ENCODE measurements at places on chromosomes 16 and 17. TPM values are rescaled to one million over a fixed set of nuclear protein-coding genes. Genes with fewer than 3 reads are reported as not detected.

DNA sequence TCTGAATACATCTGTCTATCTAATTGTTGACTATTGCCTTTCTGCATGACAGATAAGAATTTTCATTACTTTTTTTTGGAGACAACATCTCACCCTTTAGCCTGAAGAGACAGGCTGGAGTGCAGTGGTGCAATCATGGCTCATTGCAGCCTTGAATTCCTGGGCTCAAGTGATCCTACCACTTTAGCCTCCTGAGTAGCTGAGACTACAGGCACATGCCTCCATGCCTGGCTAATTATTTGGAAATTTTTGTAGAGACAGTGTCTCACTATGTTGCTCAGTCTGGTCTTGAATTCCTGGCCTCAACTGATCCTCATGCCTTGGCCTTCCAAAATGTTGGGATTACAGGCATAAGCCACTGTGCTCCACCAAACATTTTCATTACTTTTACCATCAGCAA lies 99.8 kb upstream of the ELAC2 start:
- no peak overlapping the region for H3K4me3 ChIP-seq
- H3K27me3 ChIP-seq, result no peaks in the 10 kb centered on the region
- DNase-seq, result no peak
- H3K27ac ChIP-seq, result no peak overlapping the region
- H3K4me1 ChIP-seq, result no peaks in the 10 kb centered on the region

DNA sequence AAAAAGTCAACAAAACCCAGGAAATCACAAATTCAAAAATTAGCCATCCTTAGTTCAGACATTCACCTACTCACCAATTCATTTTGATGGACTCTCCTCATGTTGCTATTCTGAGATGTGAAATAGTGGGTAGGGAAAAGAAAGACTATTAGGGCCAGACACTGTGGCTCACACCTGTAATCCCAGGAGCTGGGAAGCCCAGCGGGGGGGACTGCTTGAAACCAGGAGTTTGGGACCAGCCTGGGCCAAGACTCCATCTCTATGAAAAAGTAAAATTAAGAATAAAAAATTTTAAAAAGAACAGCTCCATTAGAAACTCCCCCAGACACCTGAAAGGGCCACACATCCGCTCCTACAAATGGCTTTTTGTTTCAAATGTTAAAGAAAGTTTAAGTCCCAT lies 21.4 kb downstream of the UBE2O start:
- H3K36me3 ChIP-seq, result no peaks in the 10 kb centered on the region
- DNase-seq, result no peak
- no peaks in the 10 kb centered on the region for H3K27me3 ChIP-seq
- H3K4me1 ChIP-seq, result no peaks in the 10 kb centered on the region

DNA sequence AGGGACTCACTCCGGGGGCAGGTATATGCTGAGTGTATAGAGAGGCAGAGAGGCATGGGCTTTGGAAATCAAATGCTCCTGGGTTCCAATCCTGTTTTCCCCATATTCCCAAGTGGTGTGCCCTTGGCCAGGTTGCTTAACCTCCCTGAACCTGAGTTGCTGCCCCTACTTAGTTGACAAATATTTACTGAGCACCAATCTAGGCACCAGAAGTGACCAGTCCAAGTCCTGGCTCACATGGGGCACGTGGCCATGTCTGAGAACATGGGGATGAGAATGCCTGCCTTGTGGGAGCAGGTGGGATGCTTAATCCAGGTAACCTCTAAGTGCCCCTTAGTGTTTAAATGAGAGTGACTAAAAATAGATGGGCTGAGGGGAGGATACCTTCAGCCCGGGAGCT lies 4.2 kb downstream of the SOCS3 start:
- DNase-seq, result no peak
- no peaks in the 10 kb centered on the region for H3K27me3 ChIP-seq
- H3K36me3 ChIP-seq, result peaks cover 21% of the 10 kb centered on the region

GRCh38 chr17:7043182-7043496 lies 753 bp downstream of the SLC16A11 start:
- no peaks in the 10 kb centered on the region for H3K27me3 ChIP-seq
- H3K27ac ChIP-seq, result peak overlapping the region; percentile 35
- no peaks in the 10 kb centered on the region for H3K36me3 ChIP-seq

EXOC3L1 gene
- polyA plus RNA-seq, result 0.21 TPM

INO80E gene
- 6.7 TPM for polyA plus RNA-seq

DNA sequence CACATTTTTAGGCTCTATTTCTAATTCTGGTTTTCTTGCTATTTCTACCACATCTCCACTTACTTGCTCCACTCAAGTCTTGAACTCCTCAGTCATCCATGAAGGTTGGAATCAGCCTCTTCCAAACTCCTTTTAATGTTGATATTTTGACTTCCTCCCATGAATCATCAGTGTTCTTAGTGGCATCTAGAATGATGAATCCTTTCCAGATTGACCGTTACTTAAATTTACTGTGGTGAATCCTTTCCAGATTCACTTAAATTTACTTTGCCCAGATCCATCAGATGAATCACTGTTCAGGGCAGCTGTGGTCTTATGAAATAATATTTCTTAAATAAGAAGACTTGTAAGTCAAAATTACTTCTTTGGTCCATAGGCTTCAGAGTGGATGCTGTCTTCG lies 32.4 kb downstream of the CLTC start:
- no peak overlapping the region for H3K27ac ChIP-seq
- H3K4me3 ChIP-seq, result no peak overlapping the region
- H3K4me1 ChIP-seq, result peaks cover 16% of the 10 kb centered on the region
- H3K36me3 ChIP-seq, result peaks cover 61% of the 10 kb centered on the region
- H3K27me3 ChIP-seq, result no peaks in the 10 kb centered on the region
- DNase-seq, result no peak

DNA sequence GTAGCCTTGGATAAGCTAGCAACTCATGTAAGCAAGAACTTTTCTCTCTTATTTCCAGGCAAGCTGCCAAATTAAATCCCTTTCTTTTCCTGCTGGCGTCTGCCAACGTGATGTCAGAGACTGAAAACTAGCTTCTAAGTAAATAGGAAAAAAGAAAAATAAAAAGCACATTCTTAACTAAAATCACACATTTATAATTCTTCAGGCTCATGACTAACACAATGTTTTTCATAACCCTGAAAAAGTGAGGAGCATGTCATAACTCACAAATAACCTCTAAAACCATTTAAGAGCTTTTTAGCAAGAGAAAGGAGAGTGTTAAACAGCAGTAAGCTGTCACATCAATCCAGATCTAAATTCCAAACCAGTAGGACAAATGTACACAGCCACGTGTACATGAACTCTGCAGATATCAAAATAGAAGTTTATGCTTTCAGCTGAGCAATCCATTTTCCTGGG lies 110.0 kb downstream of the N4BP1 start:
- H3K27ac ChIP-seq, result no peak overlapping the region
- no peaks in the 10 kb centered on the region for H3K4me1 ChIP-seq
- DNase-seq, result no peak
- H3K36me3 ChIP-seq, result no peaks in the 10 kb centered on the region
- H3K4me3 ChIP-seq, result no peak overlapping the region

GRCh38 chr17:45221081-45222013 lies at the start of gene FMNL1:
FMNL1 (plus strand) TSS chr17:45221885; CDS start chr17:45222125, 240 bp downstream.
- H3K27ac ChIP-seq, result peak within 1 kb of the TSS; percentile 97
- H3K27me3 ChIP-seq, result no peaks in the 10 kb centered on the region
- DNase-seq, result peak; percentile 65
- peak within 1 kb of the TSS; percentile 76 for H3K4me3 ChIP-seq
- peaks cover 47% of the 10 kb centered on the region for H3K4me1 ChIP-seq

SNX20 gene
- 106 TPM for polyA plus RNA-seq

FOXJ1 gene
- polyA plus RNA-seq, result not detected

DNA sequence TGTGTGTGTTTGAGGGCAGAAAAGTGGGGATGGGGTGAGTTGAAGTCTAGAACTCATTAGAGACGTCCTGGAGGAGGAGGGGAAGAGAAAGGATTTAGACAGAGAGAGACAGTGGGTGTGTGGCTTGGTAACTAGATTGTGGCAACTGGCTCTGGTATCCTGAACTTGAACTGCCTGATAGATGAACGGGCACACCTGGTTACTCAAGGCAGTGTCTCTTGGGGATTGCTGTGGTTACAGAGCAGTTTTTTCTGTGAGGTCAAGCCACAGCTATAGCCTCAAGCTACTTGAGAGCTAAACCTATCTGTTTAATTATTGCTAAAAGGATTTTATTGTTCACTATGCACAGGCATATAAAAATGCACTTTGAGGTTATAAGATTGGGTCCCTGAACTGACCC lies 29.8 kb upstream of the MYH2 start:
- H3K4me1 ChIP-seq, result no peaks in the 10 kb centered on the region
- no peak for DNase-seq
- no peak overlapping the region for H3K4me3 ChIP-seq
- H3K36me3 ChIP-seq, result no peaks in the 10 kb centered on the region
- no peaks in the 10 kb centered on the region for H3K27me3 ChIP-seq
- H3K27ac ChIP-seq, result no peak overlapping the region

GRCh38 chr16:71669926-71670536 lies 44.0 kb downstream of the MARVELD3 start:
- no peaks in the 10 kb centered on the region for H3K27me3 ChIP-seq
- H3K4me3 ChIP-seq, result no peak overlapping the region
- no peak overlapping the region for H3K27ac ChIP-seq
- H3K36me3 ChIP-seq, result peaks cover 41% of the 10 kb centered on the region
- no peak for DNase-seq

TP53TG3F gene
- polyA plus RNA-seq, result not detected

DNA sequence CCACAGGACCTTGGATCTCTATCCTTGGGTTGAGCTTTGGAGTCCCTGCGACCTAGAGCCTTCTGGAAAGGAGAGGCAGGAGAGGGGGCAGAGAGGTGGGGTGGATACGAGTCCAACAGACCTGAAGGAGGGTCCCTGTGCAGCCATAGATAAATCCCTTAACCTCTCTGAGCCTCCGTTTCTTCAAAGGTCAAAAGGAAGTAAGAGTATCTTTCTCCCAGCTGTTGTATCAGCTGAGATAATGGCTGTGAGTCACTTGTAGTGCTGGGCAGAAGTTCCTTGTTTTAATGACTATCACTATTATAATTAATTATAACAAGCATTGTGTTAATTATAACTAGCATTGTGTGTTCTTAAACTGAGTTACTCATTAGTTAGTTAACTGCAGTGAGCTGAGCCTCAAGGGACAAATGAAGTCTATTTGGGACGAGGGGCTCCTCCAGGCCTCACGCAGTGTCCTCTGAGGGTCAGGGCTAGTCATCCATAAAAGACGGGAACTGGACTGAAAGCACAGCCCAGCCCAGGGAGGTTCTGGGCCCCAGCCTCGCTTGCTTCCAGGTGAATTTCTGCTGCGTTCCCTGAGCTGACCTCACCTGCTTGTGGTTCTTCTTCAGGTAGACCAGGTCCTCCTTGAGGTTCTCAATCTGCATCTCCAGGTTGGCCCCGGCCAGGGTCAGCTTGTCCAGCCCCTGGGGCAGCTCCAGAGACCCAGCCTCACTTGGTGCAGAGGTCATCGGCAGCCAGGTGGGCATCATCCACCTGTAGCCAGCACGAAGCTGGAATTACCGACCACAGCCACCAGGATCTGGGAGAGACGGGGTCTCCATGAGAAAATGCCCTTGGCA lies 5.7 kb upstream of the KRT17 start:
- H3K27ac ChIP-seq, result no peak overlapping the region
- no peaks in the 10 kb centered on the region for H3K36me3 ChIP-seq
- H3K27me3 ChIP-seq, result no peaks in the 10 kb centered on the region
- H3K4me3 ChIP-seq, result no peak overlapping the region

ZACN gene
- 1.0 TPM for polyA plus RNA-seq

DNA sequence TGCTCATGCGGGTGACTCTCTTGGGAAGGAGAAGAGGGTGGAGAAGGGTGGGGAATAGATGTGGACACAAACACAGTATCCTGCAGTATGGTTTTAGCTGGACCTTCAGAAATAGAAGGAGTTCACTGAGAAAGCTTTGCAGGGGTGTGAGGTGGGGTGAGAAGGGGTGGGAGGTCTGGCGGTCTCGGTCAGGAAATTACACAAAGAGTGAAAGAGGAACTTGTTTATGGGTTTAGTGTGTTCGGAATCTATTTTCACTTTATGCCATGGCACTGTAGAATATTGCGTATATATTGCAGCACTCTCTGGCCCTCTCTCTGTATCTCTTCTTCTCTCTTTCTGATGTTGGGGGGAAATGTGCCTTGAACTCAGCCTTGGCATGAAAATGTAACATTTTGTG lies 148.2 kb upstream of the GOT2 start:
- H3K27ac ChIP-seq, result no peak overlapping the region
- no peak overlapping the region for H3K4me3 ChIP-seq
- H3K27me3 ChIP-seq, result no peaks in the 10 kb centered on the region

DNA sequence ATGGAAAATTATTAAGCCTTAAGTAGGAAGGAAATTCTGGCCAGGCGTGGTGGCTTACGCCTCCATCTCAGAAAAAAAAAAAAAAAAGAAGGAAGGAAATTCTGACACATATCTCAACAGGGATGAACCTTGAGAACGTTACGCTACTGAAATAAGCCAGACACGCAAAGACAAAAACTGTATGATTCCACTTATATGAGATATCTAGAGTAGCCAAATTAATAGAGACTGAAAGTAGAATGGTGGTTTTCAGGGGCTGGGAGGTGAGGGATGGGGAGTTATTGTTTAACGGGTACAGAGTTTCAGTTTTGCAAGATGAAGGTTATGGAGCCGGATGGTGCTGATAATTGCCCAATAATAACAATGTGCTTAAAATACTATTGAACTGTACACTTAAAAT lies 16.2 kb upstream of the HNF1B start:
- H3K4me3 ChIP-seq, result no peak overlapping the region
- H3K27me3 ChIP-seq, result peaks cover 5% of the 10 kb centered on the region
- no peak for DNase-seq
- H3K27ac ChIP-seq, result no peak overlapping the region

SLC2A4 gene
- polyA plus RNA-seq, result not detected

NTN1 gene
- polyA plus RNA-seq, result not detected

SALL1 gene
- polyA plus RNA-seq, result not detected

- H3K4me3 ChIP-seq, result no peak overlapping the region
- DNase-seq, result no peak
- H3K4me1 ChIP-seq, result no peaks in the 10 kb centered on the region
- H3K27me3 ChIP-seq, result no peaks in the 10 kb centered on the region
Observed at GRCh38 chr16:7351610-7352510, 19.2 kb downstream of the RBFOX1 start.

DNA sequence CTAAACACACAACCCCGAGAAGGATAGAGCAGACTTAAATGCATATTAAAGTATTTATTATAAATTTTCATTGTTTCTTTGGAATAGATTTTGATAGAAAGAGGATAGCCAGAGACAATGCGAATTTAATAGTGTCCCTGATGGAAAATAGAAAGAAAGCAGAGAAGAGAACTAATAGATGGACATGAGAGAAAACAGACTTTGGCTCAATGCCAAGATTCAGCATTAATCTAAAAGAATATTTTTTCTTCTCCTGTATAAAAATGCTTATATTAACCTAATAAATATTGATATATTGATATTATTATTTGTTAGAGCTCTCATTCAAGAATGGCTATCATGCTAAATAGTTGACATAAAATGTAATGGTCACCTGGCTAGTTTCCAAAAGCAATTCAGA lies 173.4 kb downstream of the KIF2B start:
- H3K27ac ChIP-seq, result no peak overlapping the region
- no peaks in the 10 kb centered on the region for H3K27me3 ChIP-seq
- no peaks in the 10 kb centered on the region for H3K36me3 ChIP-seq
- H3K4me1 ChIP-seq, result no peaks in the 10 kb centered on the region
- no peak for DNase-seq

- no peaks in the 10 kb centered on the region for H3K27me3 ChIP-seq
- no peaks in the 10 kb centered on the region for H3K4me1 ChIP-seq
- H3K27ac ChIP-seq, result no peak overlapping the region
- no peak for DNase-seq
Observed at GRCh38 chr17:11900041-11900476, 97.2 kb downstream of the ZNF18 start.

CLEC3A gene
- not detected for polyA plus RNA-seq

GRCh38 chr17:53571342-53571741 lies 251.4 kb upstream of the KIF2B start:
- H3K36me3 ChIP-seq, result no peaks in the 10 kb centered on the region
- H3K4me3 ChIP-seq, result no peak overlapping the region
- no peak for DNase-seq

Measured in CD4-positive, alpha-beta memory T cell (primary cell).